ENCODE measurements at places on chromosomes 1 and 21. TPM values are rescaled to one million over a fixed set of nuclear protein-coding genes. Genes with fewer than 3 reads are reported as not detected.

S100A2 gene
- total RNA-seq = 2.2 TPM

TCP10L gene
- total RNA-seq = not detected

RIMS3 gene
- 2.6 TPM for total RNA-seq

AGBL4 gene
- total RNA-seq = not detected

AUNIP gene
- total RNA-seq = 7.0 TPM

MECR gene
- total RNA-seq = 19.5 TPM

TNNI3K gene
- 0.64 TPM for total RNA-seq

C1orf159 gene
- 9.4 TPM for total RNA-seq

S100A7 gene
- not detected for total RNA-seq

DMBX1 gene
- total RNA-seq = 0.03 TPM

MTARC1 gene
- total RNA-seq = 1.6 TPM

LRRN2 gene
- total RNA-seq = not detected

HSD11B1 gene
- total RNA-seq = not detected

LEFTY1 gene
- total RNA-seq = not detected
